T-cell (primary cell): ENCODE measurements at places on chromosomes 5 and 9. TPM values are rescaled to one million over a fixed set of nuclear protein-coding genes. Genes with fewer than 3 reads are reported as not detected.

DNA sequence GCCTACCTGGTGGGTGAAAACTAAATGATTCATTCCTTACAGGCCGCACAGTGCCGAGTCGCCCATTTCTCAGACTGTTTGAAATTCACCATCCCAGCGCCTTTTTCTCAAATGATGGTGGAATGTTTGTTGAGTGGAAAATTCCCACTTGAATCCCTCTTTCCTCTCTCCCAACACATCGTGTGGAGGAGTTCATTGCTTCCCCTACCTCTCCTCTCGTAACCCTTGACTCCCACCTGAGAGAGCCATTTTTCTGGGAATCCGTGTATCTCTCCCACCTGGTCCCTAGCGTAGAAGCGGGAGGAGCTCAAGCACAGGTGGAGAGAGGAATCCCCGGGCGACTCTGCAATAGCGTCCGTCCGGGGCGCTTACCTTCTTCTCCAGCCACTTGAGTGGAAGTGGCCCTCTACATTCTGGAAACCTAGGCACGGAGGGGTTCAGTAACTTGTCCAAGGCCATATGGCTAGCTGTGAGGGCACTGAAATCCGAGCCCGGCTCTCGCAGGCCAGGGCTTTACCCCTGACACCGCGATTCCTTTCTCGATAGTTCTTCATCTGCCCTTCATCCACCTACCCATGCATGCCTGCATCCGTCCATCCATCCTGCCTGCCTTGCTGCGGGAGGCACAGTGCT, 683 bp downstream of the OSMR start:
- DNase-seq, result no peak

DNA sequence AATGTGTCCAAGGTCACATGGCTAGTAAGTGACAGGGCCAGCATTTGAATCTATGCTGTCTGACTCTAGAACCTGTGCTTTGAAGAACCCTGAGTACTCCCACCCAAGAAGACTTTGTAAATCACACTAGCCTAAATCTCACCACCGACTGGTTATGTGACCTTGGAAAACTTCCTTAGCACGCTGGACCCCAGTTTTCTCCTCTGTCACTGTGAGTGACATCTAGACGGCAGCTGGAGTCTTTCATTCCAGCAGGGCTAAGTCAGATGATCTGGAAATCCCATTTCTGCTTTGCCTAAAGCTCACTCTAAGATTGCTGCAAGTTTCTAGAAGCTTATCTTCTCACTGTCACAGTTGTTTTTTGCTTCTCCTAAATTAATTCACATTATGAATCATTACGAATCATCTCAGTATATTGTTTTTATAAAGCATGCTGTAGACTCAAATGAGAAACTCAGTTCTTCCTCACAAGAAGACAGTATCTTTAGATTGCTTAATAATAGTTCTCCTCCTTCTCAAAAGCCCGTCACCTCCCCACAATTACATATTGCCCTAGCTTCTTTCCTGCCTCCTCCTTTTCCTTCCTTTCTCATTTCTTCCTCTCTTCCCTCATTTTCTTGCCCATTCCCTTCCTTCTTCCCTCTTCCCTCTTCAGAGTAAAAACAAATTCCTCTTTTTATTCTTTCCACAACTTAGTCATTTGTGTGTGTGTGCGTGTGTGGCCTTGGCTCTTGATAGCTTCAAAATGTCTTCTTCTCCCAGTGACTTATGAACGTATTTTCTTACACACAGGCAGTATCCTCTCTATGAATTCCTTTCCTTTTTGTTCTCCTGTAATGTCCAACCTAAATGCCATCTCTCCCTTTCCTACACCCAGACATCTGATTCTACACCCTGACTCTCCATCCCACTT, 16.8 kb downstream of the ALDOB start:
- no peak for DNase-seq

DNA sequence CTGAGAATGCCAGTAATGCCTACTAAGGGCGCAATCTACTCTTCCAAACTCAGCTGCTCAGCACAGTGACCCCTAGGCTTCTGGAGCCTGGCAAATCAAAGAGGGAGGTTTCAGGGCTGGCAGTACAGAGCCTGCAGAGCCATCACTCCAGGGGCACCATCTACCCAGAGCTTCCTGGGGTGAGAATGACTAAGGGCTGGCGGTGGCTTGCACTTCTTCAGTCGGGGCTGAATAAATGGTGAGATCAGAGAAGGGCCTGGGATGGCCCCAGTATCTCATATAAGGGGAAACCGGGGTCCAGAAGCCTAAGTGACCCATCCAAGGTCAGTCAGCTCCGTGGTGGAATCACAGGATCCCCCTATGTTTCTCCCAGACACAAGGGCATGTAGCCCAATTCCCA, 5.3 kb downstream of the SH3PXD2B start:
- DNase-seq, result no peak

DNA sequence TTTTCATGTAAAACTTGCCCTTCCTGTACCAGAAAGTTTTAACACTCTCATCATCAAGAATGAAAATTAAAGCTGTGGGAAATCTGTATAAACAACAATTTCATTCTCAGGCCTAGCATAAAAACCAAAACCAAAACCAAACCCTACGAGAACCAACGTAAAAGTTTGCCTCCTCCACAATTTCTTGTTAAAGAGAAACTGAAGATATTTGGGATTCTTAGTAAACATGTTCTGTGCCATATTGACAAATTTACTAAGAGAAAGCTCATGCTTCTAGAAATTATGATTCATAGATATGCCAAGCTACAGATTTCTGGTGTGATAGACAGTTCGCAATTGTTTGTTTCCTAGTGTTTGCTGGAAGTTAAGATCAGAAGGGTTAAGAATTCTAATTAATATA, 801.0 kb upstream of the NUDT12 start:
- no peak for DNase-seq

GRCh38 chr9:112869917-112870316, 20.8 kb downstream of the SLC46A2 start:
- no peak for DNase-seq

DNA sequence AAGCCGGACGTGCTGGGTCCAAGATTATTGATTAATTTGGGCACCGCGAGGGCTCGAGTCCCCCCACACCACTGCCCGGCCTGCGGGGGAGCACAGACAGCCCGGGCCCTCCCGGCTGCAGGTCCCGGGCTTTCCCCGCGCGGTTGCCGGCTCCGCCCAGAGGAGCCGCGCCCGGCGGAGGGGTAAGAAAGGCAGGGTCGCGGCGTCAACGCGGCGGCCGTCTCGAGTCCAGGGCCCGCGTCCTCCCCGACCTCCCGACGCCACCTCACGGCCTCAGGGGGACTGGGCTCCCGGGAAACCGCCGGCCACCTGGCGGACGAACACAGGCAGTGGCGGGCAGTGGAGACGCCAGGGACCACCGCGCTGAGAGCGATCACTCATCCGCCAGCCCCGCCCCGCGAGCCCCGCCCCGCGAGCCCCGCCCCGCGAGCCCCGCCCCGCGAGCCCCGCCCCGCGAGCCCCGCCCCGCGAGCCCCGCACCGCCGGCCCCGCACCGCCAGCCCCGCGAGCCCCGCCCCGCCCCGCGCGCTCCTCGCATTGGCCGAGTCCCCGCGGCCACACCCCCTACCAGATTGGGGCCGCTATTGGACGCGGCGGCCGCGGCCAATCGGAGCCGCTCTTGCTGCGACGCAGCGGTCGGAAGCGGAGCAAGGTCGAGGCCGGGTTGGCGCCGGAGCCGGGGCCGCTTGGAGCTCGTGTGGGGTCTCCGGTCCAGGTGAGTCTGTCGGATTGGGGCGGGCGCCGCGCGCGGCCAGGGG, at the start of gene MRPL41:
Gene MRPL41, plus strand, starts transcription at position 616 of the 758 bp plus-strand sequence. CDS start 203 bp downstream, outside the sequence.
- peak; percentile 84 for DNase-seq

DNA sequence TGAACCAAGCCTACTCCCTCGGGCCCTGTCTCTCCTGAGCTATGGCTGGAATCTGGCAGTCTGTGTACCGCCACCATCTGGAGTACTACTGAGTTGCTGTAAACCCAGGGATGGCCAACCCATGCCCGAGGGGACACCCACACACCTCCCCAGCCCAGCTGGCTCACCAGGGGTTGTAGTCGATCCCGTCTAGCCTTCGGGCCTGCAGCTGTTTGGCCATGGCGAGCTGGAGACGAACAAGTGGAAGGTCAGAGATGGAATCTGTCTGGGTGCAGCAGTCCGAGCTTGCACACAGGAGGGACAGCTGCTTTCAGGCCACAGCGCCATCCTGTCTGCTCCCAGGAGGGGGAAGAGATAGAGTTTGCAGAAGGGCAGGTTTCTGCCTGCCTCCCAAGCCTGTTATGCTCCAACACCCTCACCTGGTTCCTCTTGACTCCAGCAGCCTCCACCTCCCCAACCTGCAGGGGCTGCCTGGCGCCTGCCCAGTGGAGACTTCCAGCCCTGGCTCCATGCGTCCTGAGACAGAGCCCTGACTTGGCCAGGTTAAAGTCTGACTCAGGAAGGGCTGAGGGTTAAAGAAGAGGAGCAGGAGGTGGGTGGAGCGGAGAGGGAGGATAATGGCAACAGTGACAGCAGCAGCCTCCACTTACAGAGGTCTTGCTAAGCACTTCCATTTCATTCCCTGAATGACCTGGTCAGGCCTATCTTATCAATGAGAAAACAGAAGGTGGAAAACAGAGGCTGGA, 15.8 kb upstream of the SPOUT1 start:
- no peak for DNase-seq

GRCh38 chr9:125332527-125332926, 70.9 kb downstream of the GAPVD1 start:
- no peak for DNase-seq

GRCh38 chr5:6831678-6832671, 118.7 kb downstream of the TENT4A start:
- DNase-seq, result no peak

The OR1J2 gene
- total RNA-seq, result not detected

The ECM2 gene
- not detected for total RNA-seq
